ENCODE measurements at places on chromosomes 7 and 10.
A peak's percentile ranks its signal among the peaks of the same experiment; 100 is the strongest.

DNA sequence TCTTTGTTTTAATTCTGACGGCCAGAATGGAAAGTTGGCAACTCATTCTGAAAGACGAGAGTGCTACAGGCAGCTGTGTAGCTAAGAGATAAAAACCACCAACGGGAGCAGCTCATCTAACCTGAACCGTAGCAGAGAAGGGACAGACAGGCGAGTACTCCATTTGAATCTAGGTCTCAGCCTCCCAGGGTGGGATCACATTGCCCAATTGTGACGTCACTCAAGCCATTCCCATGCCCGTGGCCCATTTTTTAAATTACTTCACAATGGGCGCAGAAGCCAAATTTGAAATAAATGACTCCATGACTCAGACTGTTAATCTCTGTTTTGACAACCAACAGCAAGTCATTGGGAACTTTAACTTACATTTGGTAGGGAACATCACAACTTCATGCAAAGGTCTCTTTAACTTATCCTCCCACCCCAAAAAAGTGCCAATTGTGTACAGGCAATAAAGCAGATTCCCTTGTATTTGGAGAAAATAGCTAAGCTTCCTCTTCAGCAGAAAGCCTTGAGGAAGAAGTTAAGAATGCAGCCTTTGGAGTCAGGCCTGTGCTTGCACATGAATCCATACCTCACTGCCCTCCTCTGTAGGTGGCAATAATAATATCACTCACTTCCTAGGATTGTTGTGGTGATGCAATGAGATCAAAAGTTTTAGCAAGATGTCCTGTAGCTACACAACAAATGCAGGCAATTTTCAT lies 93.2 kb upstream of the KIF5B start:
- DNase-seq: no peak

DNA sequence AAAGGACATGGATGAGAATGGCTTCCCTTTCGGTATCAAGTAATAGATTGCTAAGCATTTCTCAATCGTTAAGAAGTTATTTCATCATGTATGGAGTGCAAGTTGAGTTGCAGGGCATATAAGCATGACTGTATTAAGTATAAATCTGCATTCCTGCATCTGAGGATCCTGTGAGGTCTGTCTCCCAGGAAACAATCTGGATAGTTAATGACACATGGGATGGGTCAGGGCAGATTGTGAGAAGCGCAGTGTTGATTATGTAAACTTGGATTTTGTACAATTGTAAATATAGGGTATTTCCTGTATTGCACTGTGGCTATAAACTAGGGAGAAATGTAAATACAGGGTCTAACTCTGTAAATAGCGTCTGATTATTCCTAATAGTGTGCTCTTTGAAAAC lies 102.6 kb downstream of the PLXDC2 start:
- no peak for DNase-seq

DNA sequence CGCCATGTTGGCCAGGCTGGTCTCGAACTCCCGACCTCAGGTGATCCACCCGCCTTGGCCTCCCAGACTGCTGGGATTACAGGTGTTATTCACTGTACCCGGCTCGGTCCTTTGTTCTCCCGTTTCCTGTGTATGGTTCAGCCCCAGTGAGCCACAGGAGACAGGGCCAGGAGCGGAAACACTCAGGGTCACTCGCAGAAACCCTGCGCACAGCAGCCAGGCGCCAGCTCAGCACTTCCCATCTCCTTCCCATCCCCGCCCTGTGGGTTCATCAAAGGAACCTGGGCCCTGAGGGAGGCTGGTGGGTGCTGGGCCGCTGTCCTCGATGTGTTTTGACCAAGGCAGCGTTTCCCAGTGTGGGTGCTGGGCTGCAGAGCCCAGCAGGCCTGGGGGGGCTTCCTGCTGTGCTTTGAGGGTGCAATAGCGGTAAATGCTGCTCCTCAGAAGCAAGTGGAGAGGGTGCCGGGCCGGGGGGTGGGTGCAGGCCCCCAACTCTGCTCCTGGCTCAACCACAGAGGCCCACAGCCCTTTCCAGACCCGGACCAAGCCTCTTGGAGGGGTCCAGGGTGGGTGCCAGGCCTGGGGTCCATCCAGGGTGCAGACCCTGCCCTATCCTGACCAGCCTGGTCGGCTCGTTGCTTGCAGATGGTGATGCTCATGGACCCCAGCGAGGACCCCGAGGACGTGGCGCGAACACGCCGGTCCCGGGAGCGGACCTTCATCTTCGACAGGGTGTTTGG lies 15.3 kb upstream of the CHST12 start:
- DNase-seq: no peak

- DNase-seq: no peak
Measured at GRCh38 chr7:40810274-40810673, 675.5 kb downstream of the SUGCT start.

DNA sequence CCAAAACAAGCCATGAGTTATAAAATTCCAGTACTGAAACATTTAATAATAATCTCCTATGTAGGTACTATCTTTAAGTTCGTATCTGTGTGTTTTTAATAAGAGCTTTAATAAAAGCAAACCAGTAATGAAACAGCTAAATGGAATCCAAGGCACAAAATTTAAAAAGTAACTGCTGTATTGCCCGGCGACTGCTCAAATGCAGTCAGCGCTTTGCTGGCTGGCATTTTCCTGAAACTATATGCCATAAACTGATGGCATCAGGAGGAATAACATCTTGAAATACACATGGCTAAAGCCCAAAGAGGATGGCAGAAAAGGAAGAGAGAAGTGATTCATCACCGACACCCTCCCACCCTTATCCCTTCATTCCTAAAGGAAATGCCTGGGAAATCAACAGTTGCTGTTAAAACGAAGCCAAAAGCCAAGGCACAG lies 133.1 kb downstream of the CUBN start:
- DNase-seq: no peak

DNA sequence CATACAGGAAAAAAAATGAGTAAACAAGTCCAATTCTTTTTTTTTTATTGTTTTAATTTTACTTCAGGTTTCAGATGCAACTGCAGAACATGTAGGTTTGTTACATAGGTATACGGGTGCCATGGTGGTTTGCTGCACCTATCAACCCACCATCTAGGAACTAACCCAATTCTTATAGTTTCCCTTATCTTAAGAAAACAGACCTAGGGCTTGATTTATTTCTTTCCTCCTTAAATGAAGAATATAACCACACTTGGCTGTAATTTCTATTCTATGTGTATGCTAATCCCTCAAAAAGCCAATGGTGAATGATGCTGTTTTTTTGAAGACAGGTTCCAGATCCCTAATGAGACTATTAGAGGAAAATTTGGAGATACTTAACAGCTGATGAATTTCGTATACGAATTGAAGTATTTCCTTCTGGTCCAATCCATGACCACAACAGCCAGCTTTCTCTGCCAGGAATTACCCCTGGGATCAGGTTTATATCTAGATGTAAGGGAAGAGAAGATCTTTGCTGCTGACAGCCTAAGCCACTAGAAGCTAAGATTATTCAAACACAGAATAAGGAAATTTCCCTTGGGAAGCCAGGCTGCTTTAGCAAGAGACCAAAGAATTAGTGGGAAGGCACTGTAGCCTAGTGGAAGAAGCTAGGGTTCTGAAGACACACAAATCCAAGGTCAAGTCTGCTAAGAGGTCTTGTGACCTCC lies 115.8 kb downstream of the INHBA start:
- no peak for DNase-seq

GRCh38 chr7:47049234-47049774 lies 532.6 kb downstream of the TNS3 start:
- no peak for DNase-seq

DNA sequence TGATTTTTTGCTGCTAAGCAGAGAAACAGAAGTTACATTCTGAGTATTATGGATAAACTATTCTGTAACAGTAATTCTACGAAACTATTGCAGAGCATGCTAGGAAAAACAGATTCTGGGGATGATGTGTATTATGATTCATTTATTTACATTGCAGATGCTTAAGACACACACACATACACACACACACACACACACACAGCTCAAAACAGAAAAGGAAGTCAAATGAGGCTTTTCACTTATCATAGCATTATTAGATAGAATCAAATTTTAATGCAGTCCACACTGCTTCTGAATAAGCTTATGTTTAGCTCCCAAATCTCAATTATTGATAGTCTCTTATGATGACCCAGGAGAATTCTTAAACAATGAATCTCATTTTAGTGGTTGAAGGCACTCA lies 307.2 kb downstream of the HGF start:
- no peak for DNase-seq

DNA sequence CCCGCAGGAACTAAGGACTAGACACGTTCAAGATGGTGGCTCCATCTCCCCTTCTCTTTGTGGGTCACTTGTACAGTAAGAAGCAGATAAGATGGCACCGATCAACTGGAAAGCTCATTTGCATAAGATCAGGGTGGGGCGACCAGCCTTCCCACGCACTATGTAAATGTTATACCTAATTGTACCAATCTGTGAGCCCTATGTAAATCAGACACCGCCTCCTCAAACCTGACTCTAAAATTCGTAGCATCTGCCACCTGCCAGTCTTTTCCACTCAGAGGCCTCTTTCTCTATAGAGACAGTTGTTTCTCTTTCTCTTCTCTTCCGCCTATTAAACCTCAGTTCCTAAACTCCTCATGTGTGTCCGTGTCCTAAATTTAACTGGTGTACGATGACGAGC lies 324.5 kb downstream of the PHF14 start:
- no peak for DNase-seq

DNA sequence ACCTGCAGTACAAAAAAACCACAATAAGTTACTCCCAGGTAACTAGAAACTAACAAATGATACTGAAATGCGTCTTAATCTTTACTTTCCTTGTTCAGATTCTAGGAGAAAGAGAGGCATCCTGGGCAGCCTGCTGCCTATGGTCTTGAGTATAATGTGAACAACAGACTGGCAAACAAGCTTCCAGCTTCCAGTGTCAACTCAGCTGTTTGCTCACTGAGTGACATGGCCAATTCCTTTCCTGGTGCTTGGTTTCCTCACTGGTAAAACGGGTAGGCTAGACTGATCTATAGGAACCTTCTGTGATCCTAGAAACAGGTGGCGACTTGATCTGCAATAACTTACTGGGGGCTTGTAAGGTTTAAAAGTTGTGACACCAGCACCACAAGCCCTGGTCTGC lies 10.1 kb downstream of the POLR3A start:
- no peak for DNase-seq

DNA sequence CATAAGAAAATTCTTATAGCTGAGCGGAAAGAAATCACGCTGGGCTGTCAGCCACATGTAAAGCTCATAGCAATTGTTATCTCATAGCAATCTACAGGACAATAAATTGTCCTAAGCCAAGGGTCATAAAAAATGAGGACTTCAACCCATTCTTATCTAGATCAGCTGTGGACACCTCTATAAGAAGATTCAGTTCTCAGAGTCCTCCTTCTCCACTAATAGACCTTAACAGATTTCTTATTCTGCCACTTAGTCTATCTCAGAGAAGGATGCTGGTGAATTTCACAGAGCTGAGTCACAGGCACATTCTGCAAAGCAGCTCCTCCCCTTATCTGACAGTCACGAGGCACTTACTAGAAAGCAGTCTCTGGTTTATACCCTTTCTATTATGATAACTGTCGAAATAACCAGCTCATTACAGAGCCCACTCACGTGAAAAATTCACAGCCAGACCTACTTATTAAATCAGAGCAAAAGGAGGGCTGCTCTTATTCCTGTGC lies 185.3 kb upstream of the PCLO start:
- no peak for DNase-seq

- no peak for DNase-seq
Measured at GRCh38 chr10:92740762-92741161, 51.0 kb downstream of the HHEX start.

DNA sequence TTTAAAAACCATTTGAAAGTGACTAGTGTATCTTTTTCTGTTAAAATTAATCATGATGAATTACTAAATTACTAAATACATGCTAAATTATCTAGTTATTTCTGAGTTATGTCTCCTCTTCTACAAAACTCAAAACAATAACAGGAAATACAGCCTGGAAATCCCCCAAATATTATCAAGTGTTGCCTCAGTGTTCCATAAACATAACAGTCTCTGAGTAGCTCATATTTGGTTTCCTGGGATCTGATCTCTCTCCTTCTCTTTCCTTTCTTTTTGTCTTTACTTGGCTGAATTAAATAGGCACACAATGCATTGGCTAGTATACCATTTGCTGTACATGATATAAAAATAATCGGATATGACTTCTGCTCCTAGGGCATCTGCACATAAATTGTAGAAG lies 277.6 kb upstream of the IGFBP3 start:
- no peak for DNase-seq

GRCh38 chr7:130071701-130072622 lies 1.6 kb downstream of the KLHDC10 start:
- DNase-seq: peak; percentile 48

- DNase-seq: no peak
Measured at GRCh38 chr7:41763626-41764025, 60.7 kb upstream of the INHBA start.

- DNase-seq: no peak
Measured at GRCh38 chr7:91398341-91398740, 134.1 kb downstream of the FZD1 start.

- no peak for DNase-seq
Measured at GRCh38 chr7:44159824-44160630, 18.9 kb upstream of the MYL7 start.

GRCh38 chr10:26211781-26212444 lies 4.7 kb upstream of the GAD2 start:
- no peak for DNase-seq

GRCh38 chr7:155674556-155674955 lies 30.1 kb downstream of the RBM33 start:
- no peak for DNase-seq

- no peak for DNase-seq
Measured at GRCh38 chr7:43119371-43120075, 7.1 kb downstream of the HECW1 start.

- no peak for DNase-seq
Measured at GRCh38 chr10:13953371-13953770, 366.6 kb downstream of the PRPF18 start.

All from T-cell (primary cell).